ENCODE measurements at places on chromosomes 4 and X.

- DNase-seq, result no peak
Measured at GRCh38 chr4:102153391-102153790, 191.9 kb downstream of the SLC39A8 start.

DNA sequence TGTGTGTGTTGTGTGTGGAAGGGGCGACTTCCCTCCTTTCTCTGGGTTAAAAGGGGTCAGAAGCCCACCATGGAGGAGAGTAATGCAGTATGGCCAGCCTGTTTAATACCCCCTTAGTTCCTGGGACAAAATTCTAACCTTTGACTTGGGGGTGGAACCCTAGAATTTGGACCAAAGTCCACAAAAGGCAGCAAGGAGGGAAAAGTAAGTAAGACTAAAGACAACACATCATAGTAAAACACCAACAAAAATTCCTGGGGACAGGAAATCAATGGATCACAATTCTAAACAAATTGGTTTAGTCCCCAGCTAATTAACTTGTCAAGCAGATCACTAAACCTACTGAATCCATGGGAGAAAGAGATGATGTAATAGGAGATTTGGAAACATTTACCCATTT, 3.1 kb downstream of the AMOT start:
- no peak for DNase-seq

DNA sequence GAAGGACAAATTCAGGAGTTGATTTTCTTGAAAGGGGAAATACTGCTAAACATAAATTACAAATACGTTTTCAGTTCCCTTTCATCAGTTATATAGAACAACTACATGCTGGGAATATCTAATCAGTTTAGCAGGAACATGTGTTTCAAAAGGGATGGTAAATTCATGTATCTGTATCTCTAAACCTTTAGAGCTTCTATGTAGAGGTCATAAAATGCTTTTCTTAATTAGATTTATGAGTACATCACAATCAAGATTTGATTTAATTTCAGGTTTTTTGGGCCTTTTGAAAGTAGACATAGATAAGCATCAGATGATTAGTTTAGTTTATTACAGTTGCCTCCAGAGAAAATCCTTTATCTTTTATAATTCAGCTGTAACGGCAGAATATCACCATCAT, 12.9 kb downstream of the PDLIM3 start:
- DNase-seq, result no peak

- DNase-seq, result no peak
Measured at GRCh38 chrX:41529221-41529620, 82.1 kb downstream of the NYX start.

DNA sequence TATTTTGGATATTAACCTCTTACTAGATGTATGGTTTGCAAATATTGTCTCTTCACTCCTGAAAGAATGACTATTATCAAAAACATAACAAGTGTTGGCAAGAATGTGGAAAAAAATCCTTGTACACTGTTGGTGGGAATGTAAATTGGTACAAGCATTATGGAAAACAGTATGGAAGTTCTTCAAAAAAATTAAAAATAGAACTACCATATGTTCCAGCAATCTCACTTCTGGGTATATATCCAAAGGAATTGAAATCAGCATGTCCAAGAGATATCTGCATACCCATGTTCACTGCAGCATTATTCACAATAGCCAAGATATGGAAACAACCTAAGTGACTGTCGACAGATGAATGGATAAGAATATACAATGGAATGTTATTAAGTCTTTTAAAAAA, 61.6 kb upstream of the KIT start:
- DNase-seq, result no peak

- DNase-seq, result no peak
Measured at GRCh38 chrX:149950681-149951080, 12.4 kb upstream of the EOLA2 start.

GRCh38 chr4:72215198-72215597, 183.4 kb downstream of the NPFFR2 start:
- DNase-seq, result no peak

DNA sequence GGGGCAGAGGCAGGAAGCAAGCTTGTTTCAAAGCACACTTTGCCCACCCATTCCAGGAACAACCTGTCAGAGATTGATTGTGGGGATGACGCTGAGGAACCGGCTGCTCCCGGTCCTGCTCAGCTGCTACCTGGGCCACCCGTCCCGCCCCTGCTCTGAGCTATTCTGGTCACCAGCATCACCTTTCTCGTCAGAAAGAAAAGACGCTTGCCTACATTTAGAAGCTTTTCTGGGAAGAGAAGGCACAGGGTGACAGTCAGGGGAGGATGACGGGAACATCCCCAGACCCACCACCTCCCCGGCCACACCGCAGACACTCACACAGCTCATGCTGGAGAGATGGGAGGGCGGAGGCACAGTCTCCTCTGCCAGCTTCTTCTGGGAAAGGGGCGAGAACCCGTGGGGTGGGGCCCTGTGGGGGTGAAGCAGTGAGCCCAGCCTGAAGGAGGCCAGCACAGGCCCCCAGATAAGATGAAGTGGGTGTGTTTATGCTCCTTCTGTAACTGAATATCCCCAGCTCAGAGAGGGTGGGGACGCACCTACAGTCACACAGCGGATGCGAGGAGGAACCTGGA, 81.8 kb downstream of the CPZ start:
- DNase-seq, result no peak

GRCh38 chr4:120286813-120287212, 220.2 kb upstream of the MAD2L1 start:
- no peak for DNase-seq
